Anterior cingulate cortex (tissue), 58 donors: ENCODE measurements at places on chromosomes 5 and 9.

DNA sequence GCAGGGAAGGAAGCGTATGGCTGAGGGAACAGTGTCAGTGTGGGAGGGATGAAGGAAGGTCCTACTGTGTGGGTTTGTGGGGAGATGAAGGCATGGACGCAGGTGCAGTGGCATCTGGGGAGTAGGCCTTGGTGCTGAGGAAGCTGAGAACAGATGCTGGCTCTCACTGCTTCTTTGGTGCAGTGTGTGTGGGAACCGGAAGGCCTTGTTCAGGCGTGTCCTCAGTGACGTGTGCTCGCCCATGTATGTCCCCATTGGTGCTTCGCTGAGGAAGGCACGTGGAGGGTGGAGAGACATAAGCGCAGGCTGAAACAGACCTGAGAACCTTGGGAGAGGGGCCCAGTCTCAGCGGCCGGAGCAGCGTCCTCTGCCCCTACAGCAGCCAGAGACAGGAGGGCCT, 18.7 kb downstream of the ADAMTS13 start:
- DNase-seq, result no peak

- no peak for DNase-seq
Measured at GRCh38 chr5:76701298-76701697, 14.6 kb upstream of the F2R start.

GRCh38 chr5:121378559-121379359, 472.9 kb upstream of the FTMT start:
- DNase-seq, result no peak

DNA sequence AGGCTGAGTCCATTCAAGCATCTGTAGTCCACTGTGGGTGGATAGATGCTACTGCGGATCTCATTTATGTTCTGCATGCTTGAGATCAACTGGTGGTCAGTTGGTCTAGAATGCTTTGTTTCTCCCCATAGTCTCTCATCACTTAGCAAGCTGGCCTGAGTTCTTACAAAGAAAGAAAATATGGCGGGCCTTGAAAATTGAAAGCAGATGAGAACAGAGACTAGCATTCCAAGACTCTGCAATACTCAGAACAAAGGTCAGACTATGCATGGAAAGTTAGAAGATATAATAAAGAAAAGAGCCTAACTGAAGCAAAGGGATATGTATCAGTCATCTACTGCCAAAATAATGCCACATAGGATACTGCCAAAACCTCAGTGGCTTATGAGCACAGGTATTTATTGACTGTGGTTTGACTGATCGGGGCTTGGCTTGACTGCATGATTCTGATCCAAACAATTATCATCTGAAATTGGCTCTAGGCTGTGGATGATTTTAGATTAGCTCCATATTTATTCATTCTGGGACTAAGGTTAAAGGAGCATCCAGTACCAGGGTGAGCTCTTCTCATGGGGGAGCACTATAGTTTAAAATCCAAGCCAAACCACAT, 258.9 kb downstream of the TAF11L14 start:
- DNase-seq, result no peak

GRCh38 chr5:61216741-61217140, 54.5 kb upstream of the SMIM15 start:
- no peak for DNase-seq

DNA sequence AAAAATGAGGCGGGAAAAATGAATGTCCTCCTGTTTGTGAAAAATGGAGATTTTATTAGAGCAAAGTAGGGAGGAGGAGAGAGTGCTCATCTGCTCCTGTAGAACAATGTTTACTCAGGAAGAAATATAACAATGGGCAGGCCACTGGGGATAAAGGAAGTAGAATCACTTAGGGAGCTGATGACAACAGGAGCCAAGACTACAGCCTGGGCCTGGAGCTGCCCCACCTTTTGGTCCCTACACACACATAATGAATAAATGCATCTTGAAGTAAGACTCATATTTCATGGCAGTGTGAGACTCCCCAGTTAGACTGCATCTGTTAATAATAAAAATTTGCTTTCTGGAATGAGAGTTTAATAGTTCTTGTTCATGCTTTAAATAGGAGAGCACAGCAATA, 1939.8 kb downstream of the EFNA5 start:
- DNase-seq, result no peak

DNA sequence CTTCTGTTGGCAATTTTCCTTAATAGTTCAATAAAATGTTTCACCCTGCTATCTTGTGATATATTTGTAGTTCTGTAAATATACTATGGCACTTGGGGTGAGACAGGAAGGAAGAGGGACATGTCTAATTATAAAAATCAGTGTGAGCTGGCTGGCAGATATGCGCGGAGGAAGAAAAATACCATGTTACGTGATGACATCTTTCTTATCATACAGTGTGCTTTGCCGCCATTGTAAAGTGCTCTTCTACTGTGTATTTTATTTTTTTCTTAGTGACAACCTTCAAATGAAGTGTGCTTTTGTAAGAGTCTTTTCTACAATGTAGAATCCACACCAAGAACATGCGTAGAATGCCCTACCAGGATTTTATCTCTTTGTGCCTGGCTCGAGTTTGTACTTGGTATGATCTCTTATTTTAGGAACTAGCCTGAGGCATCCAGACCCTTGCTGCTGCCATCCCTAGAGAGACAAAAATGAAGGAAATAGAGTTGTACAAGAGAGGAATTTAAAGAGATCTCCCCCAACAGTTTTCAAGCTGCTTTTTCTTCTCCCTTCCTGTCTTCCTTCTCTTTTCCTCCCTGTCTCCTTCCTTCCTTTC, 46.7 kb upstream of the RIOK2 start:
- no peak for DNase-seq

- no peak for DNase-seq
Measured at GRCh38 chr5:59485107-59485506, 408.4 kb downstream of the PDE4D start.

DNA sequence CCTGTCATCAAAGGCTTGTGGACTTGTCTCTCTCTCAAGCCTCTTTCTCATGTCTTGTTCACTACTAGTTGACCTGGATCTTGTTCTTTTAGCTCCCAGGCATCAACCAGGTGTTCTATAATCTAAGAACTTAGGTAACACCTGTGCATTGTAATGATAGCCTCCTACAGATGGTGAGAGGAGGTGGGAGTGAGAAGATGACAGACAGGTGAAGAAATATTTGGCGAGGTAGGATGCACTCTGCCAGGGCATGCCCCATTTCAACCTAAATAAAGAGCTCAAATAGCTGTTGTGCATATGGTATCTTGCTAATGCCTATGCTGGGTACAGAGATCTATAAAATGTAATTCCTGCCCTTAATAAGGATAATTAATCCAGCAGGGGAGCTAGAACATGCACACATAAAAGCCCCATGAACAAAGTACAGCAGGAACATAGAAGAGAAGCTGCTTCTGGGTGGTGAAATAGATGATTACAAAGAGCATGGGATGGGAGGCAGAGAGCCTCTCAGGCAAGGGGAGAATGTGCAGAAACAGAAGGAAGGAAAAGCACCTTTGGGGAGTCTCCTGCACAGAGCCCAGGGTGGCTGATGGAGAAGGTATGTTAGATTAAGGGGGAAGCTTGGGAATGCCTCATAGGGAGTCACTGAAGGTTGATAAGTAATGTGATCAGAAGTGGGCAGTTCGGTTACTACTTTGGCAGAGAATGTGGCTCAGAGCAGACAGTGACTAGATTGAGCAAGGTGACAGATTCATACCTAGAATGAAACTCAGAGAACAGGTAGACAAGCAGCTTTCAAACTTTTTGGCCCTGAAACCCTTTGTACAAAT, 28.0 kb upstream of the PLIN2 start:
- no peak for DNase-seq

- no peak for DNase-seq
Measured at GRCh38 chr5:158812408-158812807, 287.3 kb downstream of the EBF1 start.

DNA sequence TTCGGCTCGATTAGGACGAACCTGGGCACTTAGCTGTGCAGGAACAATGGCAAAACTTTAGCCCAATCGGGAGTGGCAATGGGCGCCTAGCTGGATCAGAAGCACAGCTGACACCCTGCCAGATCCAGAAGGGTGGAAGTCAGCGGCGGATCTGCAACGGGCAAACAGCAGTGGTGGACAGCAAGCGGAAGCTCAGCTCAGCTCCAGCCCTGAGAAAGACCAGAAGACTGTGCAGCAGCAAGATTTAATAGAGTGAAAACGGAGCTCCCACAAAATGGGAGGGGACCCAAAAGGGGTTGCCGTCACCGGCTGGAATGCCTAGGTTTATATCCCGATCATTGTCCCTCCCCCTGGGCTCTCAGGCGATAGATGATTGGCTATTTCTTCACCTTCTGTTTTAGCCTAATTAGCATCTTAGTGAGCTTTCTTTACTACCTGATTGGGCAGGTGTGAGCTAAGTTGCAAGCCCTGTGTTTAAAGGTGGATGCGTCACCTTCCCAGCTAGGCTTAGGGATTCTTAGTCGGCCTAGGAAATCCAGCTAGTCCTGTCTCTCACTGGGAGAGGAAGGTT, 1237.9 kb downstream of the CDH12 start:
- no peak for DNase-seq

- DNase-seq, result no peak
Measured at GRCh38 chr5:164433106-164433870, 927.9 kb downstream of the MAT2B start.

GRCh38 chr9:31983895-31984294, 400.5 kb upstream of the ACO1 start:
- no peak for DNase-seq

DNA sequence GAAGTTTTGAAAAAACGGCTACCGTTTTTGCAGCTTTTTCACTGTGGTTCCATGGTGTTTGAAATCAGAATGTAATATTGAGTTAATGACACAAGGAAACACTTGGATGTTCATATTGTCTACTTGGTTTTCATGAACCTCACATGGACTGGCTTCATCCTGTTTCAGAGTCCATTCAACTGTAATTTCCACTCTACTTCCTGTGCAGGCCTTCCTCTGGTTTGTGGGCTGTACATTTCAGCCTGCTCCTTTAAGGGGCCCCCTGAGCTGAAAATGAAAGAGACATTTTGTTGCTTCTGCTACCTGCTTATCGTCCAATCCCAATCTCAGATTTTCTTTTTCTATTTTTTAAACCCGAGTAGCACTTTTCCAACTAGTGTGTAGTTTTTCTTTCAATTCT, 41.8 kb upstream of the CDKN2B start:
- no peak for DNase-seq

- no peak for DNase-seq
Measured at GRCh38 chr9:117120061-117120460, 294.8 kb downstream of the ASTN2 start.

GRCh38 chr5:2371419-2371710, 380.1 kb downstream of the IRX2 start:
- no peak for DNase-seq

GRCh38 chr5:64746446-64746845, 22.0 kb downstream of the SREK1IP1 start:
- no peak for DNase-seq

- DNase-seq, result no peak
Measured at GRCh38 chr9:33291031-33291397, 698 bp downstream of the NFX1 start.
